ENCODE measurements at places on chromosomes 6 and 20.

DNA sequence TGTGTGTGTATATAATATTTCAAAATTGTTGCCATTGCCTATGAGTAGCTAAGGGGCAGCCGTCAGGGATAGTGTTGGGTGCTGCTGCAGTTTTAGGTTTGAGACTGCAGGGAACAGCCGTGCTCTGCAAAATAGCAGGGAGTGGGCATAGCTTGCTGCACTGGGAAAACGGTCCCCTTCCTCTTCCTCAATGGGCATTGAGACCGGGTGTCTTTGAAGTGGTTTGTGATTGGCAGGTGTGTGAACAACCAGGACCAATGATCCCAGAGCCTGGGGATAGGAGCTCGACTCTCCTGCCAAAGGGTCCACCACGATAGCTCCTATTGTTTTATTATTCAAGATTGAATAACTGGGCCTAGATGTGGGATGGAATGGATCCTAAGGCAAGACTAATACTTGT lies 5.1 kb upstream of the EBF4 start:
- DNase-seq: no peak

- no peak for DNase-seq
These were observed 312.7 kb downstream of the PRL start for GRCh38 chr6:21984135-21984534.

GRCh38 chr6:626236-626635 lies 30.7 kb downstream of the HUS1B start:
- DNase-seq: no peak

- no peak for DNase-seq
These were observed 33.9 kb upstream of the TBC1D20 start for GRCh38 chr20:496126-496696.

- no peak for DNase-seq
These were observed 189.7 kb upstream of the JAG1 start for GRCh38 chr20:10863337-10864060.

GRCh38 chr20:4076033-4076432 lies 60.7 kb upstream of the RNF24 start:
- no peak for DNase-seq

GRCh38 chr20:58313396-58313795 lies 3.9 kb downstream of the RAB22A start:
- DNase-seq: no peak

DNA sequence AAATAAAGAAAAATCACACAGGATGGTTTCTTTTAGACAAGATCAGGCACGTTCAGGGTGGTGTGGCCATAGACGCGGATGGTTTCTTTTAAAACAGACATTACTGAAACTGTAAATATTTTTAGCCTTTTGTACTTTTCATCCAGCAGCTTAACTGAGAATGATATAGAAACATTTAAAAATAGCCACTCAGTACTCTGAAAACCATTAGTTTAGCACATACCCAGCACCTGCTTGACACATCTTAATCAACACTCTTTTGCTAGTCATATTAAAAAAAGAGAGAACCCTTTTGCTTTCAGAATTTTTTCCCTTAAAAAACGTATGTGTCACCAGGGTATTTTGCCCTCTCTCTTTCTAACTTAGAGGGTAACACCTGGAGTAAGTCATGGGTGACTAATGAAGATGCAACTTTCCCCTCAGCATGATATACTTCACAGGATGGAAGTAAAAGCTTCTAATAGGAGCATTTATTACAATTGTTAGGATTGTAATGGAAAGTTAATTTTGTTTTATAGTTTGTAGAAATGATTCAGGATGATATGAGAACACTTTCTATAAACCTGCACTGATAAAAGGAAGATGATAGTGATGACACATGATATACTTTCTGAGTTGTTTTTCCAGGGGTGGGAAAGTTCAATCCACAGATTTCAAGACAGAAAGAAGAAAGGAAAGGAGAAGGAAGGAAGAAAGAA lies 45.2 kb downstream of the BACH2 start:
- DNase-seq: no peak

DNA sequence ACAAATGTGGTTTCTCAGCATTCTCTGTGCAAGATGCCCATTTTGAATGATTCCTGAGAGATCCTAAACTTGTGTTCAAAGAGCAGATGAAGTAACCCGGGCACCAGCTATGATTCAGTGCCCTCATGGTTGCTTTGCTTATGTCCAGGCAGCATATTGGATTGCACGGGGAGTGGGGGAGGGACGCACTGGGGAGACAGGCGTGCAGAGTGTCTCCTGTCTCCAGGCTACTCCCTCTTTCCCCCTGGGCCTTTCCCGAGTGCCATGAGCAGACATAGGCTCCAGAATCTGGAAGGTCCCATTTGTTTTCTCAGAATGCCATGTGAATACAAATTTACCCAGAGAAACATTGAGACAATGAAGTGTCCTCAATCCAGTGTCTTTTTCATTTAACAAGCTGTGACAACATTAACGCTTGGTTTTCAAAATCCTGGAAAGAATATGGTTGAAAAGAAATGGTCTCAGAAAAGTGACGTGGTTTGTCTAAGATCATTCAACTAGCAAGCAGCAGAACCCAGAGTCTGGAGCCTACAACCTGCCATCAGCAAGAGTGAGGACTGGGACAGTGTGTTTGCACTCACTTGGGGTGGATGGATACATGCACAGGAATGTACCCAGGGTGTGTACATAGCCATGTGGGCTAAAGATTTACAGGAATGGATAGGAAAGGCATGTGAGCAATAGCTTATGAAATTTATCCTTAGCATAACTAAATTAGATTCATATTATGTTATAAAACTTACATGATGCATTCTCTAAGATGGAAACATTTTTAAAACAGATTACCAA lies 4.2 kb downstream of the SYNDIG1 start:
- no peak for DNase-seq

DNA sequence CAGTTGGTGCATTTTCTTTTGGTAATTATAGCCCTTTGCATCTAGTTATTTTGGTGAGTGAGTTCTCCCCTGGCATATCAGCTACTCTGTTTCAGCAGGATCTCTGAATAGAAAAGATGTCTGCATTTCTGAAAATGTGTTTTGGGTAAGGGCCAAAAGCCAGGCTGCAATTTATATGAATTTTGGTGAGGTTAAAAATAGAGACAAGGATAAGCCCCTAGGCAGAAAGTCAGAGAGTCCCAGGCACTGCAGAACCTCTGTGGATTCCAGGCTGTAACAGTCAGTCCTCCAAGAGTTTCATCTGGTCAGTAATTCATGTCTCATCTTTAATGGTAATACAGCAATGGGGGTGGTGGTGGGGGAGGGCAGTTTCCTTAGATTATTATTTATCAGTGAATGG lies 53.0 kb downstream of the HDGFL1 start:
- DNase-seq: no peak

- DNase-seq: peak; percentile 18
These were observed 33.9 kb downstream of the SLC17A4 start for GRCh38 chr6:25788305-25788922.

DNA sequence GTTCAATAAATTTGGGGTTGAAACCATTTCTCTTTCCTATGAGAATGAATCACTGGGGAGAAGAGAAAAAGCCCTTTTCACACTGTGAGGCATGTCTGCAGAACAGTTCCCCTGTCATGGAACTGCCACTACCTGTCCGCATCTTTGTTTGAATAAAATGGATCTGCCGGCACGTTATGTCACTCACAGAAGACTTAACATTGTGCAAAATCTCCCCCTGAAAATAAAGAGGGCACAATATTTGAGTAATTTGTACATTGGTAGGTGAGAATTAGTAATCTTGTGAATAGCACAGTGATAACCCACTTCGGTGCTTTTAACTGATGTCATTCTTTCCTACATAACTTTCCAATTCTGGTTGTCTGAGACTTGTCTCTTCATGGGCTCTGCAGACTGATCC lies 804.0 kb downstream of the C6orf118 start:
- DNase-seq: no peak

DNA sequence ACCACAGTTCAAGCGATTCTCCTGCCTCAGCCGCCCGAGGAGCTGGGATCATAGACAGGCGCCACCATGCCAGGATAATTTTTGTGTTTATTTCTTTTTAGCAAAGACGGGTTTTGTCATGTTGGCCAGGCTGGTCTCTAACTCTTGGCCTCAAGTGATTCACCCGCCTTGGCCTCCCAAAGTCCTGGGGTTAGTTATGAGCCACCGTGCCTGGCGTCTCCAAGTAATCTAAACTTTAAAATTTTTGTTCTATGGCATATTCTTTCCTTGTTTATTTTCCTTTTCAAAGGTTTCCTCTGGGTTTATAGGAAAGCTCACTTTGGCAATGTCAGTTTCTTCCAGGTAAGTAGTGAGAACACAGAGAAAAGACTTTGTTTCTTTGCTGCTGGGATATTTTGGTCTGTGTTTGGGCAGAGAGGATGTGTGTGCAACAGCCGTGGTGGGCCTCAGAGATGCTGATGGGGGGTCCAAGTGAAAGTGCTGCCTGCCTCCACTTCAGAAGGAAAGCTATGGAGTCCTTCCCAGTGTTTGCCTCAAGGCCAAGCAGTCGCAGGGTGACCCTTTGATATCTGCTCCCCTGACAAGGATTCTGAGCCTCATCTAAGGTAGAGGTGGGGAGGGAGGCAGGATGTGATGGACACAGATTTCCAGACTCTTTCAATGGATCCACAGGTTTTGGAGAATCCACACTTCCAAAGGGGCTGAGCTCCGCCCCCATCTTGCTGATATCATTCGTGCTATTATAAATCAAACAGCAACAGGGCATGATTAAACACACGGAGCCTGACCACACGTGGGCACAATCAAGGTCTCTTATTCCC lies 2.3 kb downstream of the LRP11 start:
- no peak for DNase-seq

GRCh38 chr6:53671111-53671510 lies 5.6 kb upstream of the KLHL31 start:
- no peak for DNase-seq

GRCh38 chr6:163945808-163946207 lies 531.3 kb downstream of the QKI start:
- no peak for DNase-seq

GRCh38 chr20:50208085-50208491 lies 17.5 kb downstream of the CEBPB start:
- DNase-seq: no peak

DNA sequence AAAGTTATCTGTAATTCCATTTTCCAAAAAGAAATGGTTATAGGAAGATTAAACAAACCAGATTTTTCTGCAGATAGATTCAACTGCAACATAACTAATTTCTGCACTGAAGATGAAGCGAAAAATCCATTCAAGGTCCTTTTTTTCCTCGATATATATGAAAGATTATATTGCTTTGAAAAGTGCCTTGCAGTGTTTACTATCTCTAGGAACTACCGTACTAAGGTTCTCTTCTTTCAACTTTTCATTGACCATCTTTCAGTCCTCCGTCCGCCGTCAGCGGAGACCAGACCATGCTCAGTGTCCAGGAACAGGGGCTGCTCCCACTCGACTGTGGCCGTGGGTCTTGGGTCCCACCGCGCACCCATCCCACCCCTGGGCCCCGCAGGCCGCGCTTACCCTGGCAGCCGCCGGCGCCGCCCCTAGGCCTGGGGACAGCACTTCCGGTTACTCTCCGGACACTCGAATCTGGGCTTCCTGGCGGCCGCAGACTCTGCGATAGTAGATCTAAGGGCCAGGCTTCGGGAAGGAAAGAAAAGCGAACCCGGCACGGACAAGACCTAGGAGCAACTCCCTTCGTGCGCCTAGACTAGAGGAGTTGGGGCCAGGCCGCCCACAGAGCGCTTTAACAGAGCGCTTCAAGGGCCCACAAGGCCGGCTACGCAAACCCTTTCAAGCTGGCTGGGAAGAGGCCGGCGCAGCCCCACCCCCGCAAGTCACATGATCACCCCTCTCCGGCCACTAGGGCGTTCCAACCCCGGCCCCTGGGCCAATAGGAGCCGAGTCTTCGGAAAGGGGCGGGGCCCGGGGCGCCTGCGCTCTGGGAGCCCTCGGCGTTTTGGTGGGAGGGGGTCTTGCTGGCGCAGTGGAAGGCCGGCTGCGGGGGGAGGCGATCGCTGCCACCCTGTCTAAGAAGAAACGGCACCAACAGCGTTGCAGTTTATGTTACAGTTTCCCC lies at the start of gene ZNF322:
TSS of gene ZNF322 (minus strand) at position 705 of the 958 bp plus-strand sequence. CDS start 21,193 bp downstream, outside the sequence.
- DNase-seq: peak; percentile 86

DNA sequence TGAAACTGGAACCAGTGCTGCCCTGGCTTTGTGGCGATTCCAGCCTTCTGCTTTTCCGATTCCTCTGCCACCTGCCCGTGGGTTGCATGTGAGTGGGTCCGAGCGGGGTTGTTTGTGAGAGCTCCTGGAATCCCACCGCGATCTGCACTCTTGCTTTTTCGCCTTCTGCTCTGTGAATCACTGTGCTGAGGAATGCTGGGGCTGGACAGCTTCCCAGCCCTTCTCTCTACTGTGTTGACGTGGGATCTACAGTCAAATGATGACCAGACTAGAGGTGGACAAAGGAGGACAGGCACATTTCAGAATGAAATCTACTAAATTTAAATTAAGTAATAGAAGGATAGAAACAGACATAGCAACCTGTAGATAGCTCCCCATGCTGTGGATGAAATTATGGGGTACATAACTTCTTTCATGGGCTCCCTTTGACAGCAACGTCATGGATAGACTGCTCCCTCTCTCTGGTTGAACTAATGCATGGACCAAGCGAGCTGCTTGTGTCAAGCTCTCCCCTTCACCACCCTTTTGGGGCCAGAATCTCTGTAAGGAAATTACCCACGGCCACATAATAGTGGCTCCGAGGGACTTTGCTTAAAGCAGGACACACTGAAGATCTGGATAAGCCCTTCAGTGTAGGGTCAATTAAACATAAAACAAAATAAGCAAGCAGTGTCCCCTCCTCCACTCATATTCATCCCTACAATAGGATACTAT lies 2.0 kb downstream of the FNDC1 start:
- DNase-seq: no peak

DNA sequence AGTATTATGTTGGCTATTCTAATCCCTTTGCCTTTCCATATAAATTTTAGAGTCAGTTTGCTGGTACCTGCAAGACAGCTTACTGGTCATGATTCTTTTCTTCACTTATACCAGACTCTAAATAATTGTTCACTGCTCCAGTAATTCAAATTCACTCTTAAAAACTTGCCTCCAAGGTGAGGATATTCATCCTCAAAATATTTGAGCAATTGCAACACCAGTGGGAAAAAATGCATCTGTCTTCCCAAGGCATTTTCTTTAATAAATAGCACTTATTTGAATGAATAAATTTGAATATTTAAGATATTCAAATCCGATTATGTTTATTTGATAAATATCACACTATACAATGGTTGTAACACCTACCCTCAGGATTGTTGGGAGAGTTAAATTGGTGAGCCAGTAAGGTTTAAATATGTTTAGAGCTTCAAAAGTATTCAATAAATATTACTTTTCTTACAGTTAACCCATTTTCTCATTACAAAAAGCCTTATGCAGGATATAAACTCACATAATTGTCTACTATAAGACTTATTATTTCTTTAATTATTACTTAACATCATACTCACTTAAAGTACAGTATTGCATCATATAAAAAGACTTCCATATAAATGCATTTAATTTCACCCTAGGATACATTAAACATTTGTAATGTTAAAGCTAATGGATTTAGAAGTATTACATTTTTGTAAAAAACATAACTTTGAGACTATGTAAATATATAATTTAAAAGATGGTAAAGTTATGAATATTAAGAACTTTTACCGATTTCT lies 285.6 kb downstream of the SAMD5 start:
- no peak for DNase-seq

DNA sequence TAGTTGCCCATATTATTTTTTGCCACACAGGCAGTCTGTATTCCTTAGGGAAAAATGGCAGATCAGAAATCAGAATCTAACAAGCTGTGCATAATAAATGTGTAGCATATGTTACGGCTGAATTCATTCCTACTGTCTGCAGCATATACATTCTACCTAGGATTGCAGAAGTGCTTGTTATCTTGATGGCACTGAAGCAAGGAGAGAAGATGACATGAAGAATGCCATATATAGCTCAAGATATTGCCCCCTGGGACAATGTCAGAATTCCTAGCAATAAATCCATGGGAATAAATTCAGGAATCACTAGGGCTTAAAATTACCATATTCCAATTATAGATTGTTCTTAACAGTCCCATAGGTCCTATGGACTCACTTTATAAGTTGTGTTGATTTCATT lies 293.0 kb upstream of the CNR1 start:
- no peak for DNase-seq
